SJSA1 (cell line): ENCODE measurements at places on chromosomes 2 and 18.

GRCh38 chr2:53437371-53437770 is 330.2 kb upstream of the CHAC2 start:
- no peak for DNase-seq

DNA sequence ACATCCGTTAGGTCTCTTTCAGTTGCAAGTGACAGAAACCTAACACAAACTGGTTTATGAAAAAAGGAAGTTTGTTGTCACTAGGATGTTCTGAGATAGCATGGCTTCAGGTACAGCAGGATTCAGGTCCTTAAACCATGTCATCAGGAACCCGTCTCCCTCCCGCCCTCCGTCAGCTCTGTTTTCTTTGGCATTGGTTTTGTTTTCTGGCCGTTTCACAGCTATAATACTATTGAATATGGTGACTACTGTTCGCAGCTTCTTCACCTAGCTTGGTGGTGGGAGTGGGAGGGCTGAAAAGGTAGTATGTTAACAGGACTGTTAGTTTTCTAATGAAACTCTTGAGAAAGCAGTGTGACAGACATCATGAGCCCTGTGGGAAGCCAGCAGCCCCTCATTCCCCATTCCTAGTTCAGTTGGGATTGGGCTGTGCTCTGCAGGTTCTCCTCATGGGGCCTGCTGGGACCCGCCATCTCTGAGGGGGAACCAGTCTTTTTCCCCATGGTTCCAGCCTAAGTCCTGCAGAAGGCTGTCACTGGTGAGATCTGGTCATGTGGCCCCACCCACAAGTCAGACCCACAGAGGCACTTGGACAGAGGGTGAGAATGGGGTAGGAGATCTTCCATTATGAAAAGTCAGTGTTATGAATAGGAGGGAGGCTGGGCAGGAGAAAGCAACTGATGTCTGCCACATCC is 12.1 kb downstream of the PTMA start:
- no peak for DNase-seq

GRCh38 chr2:157267476-157267875 is 10.0 kb downstream of the GALNT5 start:
- no peak for DNase-seq

GRCh38 chr2:227780981-227781615 is 32.5 kb upstream of the CCL20 start:
- no peak for DNase-seq

DNA sequence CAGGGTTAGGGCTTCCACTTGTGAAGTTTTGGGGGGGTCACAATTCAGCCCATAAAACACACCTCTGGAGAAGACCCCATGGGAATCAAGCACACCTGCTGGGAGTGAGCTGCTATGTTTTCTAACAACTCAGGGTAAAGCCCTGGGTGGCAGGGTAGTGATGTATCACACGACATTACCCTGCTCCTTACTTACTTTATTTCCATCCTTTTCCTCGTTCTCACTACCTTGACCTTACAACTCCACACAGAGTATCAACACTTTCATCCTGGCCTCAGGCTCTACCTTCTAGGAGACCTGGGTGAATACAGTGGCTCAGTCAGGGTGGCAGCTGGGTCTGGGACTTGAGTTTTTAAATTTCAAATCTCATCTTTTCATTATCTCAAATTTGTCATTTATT is 290.3 kb downstream of the CYRIA start:
- DNase-seq: no peak

- no peak for DNase-seq
Measured at GRCh38 chr2:61423714-61424113, 47.2 kb downstream of the USP34 start.

- DNase-seq: no peak
Measured at GRCh38 chr2:169906731-169907130, 79.5 kb downstream of the UBR3 start.

- no peak for DNase-seq
Measured at GRCh38 chr2:144943293-144943941, 423.5 kb upstream of the ZEB2 start.
